ENCODE measurements at places on chromosomes 1 and 21.
A peak's percentile ranks its signal among the peaks of the same experiment; 100 is the strongest.

DNA sequence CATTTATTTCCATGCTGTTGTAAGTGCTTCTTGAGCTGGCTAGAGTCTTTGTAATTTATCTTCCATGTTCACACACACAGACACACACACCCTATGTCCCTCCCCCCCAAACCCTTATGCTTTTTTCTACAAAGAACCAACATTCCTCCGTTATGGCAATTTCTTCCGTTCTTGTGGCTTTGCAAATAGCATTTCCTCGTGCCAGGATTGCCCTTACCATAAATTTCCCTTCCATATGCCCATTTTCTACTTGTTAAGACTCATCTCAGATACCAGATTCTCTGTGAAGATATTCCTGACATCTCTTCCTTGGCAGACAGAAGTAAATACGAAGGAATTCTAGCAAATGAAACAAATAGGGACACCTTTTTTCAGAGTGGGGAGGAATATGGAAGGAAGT lies 26.0 kb downstream of the RALGPS2 start:
- no peak for DNase-seq

- no peak for DNase-seq
Observed at GRCh38 chr1:56378341-56379070, 200.9 kb downstream of the PLPP3 start.

GRCh38 chr1:116289193-116289592 lies 83.9 kb upstream of the ATP1A1 start:
- no peak for DNase-seq

DNA sequence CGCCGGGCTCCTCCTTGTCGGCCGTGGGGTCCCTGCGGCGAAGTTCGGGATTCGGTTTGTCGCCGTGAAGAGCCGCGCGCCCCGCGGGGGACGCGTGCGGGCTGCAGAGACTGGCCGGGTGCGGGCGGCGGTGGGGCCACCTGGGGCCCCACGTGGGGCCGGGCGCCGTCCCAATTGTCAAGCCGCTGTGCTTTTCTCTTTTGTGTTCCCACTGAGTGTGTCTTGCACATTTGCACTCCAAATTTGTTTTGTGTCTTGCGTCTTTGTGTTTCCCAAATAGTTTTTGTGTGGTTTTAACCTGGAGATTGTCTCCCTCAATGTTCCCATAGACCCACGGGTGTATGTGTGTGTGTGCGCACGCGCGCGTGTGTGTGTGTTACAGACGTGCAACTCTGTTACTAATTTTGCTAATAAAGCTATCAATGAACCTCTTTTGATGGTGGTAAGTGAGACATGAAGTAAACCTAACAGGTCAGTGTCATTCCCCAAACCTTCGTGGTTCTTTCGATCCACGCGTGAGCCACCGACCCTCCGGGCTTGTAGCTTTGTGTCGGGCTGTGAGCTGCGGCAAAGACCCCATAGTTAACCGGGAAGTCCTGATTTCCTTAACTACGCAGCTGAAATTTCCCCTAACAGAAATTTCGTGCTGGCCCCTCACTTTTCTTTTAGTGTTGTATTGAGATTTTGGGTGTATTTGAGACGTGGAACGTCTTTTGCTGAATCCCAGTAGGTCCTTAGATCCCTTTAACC lies 708 bp downstream of the PRDM2 start:
- DNase-seq = no peak

DNA sequence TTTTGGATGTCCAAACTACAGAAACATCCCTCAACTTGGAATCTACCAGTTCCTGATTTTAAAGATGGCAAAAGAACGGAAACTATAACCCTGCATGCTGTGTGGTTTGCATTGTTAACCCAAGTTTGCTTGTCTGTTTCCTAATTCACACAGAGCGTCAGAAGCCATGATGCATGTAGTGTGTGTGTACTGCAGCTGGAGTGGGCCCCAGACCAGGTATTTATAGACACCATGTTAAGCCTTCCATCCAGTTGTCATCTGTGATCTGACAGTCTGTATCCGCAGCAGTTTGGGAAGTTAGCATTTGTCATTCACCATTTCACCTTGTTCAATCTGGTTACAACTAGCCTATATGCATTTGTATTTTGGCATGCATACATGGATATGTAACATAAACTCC lies 27.7 kb upstream of the PLEKHM2 start:
- DNase-seq = no peak

GRCh38 chr1:66556161-66556611 lies 22.2 kb downstream of the SGIP1 start:
- DNase-seq = no peak

DNA sequence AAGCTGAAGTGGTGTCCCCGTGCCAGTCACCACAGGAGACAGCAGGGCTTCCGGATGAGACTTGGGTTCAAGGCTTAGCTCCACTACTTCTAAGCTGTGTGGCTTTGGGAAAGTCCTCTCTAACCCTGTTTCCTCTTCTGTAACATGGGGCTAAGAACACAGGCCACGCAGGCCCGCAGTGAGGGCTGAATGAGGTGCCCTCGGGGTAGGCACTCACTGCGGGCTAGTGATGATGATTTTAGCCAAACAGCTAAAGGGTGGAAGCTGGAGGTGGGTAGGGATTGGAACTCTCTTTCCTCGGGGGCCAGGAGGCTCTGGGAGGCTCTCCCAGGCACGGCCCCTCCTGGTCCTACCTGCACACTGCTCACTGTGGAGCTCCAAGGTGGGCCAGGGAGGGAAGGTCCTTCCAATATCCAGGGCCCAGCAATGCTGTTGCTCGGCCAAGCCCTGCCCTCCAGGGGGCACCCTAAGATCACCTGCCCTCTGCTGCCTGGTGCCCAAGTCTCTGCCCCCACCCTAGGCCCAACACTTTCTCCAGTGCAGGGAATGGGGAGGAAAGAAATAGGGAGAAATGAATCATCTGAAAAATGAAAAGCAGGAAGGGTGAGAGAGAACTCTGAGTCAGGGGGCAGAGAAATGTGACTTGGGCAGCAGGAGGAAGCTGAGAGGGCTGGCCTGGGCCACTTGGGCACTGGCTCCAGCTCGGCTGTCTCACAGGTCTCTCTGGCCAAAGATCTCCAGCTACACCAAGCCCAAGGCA lies 19.2 kb upstream of the EVA1B start:
- DNase-seq = peak; percentile 80

GRCh38 chr1:240511789-240512188 lies 100.2 kb downstream of the GREM2 start:
- no peak for DNase-seq

- peak; percentile 55 for DNase-seq
Observed at GRCh38 chr21:36419996-36420395, 34.8 kb downstream of the CHAF1B start.

DNA sequence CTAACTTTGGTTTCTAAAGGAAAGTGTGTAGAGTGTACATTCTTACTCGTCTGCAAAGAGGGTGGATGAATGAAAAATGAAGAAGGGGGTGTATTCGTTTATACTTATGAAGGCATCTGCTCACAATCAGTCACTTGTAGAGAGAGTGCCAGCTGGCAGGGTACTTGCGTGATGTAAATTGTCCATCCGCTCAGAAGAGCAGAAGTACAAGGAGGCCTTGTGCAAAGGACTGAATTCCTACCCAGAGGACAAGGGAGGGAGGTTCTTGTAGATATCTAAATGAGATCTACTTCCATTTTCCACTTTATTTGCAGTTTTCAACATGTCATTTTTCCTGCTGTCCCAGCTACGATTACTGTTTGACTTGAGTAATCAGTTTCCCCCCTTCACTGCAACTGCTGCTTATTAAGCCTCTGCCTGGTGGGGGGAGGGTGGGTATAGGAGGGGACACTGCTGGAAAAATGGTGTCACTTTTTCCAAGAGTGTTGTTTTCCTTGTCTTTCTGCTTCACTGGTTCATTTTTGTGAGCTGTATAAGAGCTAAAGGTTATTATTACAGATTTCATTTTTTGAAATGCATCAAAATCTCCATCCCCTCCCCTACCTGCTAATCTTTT lies 67.3 kb downstream of the LAMC1 start:
- DNase-seq = no peak

GRCh38 chr1:153705484-153705883 lies 22.4 kb upstream of the INTS3 start:
- DNase-seq = no peak

DNA sequence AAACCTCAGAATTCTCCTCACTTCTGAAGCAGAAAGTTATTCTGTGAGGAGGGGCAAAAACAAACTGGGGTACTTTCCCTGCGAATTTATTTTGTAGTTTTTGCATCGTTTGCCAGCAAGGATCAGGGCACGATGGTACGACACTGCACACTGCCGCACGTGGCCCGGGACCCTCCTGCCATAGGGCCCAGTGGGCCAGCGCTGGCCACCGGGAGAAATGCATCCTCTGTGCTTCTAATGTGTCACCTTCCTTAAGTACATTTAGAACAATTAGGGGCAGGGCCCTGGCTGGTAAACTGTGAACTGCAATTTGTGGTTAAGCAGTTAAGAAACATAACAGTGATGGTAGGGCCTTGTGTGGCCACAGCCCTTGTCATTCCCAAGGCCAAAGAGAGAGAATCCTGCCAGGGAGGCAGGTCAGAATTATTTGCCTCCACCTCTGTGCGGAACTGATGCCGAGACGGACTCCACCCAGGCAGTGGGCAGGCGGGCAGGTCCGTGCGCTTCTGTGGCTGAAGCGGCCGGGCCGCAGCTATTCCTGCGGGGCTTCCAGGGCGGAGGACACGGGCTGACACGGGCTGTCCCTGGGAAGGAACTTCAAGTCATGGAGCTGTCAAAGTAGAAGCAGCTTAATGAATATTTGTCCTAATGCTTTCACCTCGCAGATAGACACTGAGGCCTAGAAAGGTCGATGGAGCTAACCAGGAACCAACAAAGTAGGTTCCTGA lies 12.5 kb downstream of the GPR137B start:
- no peak for DNase-seq

All from NCI-H226 (cell line).